ENCODE measurements at places on chromosomes 7 and 10. TPM values are rescaled to one million over a fixed set of nuclear protein-coding genes. Genes with fewer than 3 reads are reported as not detected.

The GRID2IP gene
- total RNA-seq, result 0.93 TPM

The TUBB8 gene
- not detected for total RNA-seq

The CYP2E1 gene
- 0.64 TPM for total RNA-seq

The FAM25C gene
- not detected for total RNA-seq

GRCh38 chr7:101125989-101126650 is 784 bp upstream of the SERPINE1 start:
- DNase-seq, result no peak

DNA sequence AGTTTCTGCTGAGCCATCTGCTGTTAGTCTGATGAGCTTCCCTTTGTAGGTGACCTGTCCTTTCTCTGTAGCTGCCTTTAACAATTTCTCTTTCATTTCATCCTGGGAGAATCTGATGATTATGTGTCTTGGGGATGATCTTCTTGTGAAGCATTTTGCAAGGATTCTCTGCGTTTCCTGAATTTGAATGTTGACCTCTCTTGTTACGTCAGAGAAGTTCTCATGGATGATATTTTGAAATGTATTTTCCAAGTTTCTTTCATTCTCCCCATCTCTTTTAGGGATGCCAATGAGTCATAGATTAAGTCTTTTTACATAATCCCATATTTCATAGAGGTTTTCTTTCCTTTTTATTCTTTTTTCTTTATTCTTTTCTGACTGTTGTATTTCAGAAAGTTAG is 184.2 kb upstream of the BET1 start:
- DNase-seq, result no peak

DNA sequence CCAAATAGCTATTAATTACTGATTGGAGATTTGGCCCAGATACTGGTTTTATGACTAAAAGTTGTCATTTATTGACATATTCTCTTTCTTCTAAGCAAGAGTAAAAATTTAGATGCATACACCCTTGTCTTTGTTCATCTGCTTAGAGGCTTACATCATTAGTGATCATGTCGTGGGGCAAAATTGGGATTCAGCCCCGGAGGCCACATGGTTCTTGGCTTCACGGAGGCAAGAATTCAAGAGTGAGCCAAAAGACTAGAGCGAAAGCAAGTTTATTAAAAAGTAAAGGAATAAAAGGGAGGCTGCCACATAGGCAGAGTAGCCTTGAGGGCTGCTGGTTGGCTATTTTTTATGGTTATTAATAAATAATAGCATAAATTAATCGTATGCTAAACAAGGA is 41.1 kb downstream of the MINPP1 start:
- DNase-seq, result no peak

DNA sequence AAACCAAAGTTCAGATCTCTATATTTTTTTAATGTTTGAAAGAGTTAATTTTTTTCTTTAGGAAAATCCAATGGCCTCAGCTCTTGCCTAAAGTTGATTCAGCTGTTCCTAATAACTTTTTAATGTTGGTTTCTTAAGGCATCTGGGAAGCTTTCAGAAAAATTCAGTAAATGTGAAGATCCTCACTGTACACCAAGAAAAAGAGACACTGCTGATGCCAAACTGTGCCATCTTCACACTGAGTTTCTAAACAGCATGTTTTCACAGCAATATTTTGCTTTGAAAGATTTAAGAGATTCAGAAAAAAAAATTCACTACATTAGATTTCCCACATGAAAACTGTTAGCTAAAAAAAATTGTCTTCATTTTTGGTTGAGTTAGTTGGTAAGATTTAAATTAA is 249.4 kb downstream of the NEBL start:
- no peak for DNase-seq

GRCh38 chr7:98628418-98628817 is 11.3 kb downstream of the NPTX2 start:
- DNase-seq, result no peak

GRCh38 chr7:151686826-151687225 is 167.1 kb upstream of the RHEB start:
- DNase-seq, result no peak

DNA sequence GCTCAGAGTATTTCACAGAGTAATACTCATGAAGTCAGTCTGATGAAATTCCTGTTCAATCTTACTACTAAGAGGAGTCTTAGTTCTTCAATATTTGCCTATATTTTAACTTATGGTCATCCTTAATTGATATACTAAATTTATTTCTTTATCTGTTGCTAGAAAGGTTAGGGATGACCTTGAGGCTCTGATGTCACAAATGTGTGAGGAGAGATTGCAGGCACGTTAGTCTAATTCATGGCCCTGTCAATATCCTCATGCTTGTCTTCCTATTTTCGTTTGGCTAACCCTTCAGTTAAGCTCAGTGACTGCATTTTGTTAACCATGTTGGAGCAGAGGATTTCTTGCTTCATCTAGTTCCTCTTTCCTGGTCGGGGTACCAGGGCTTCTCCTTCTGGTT is 704.7 kb upstream of the COBL start:
- no peak for DNase-seq

DNA sequence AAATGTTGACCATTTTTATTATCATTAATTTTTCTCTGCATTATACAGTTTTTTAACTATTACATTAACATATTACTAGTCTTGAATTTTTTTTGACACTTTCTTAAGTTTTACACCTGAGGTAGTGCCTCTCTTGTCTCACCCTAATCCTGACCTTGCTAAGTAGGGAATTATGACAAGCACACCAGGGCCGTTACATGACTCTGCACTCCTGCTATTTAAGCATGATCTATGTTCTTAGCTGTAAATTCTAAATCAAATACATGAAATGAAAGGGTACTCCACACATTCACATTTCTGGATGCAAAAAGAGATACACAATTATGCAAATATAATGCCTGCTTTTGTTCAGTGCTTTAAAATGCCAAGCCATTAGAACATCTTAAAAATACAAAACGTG is 23.6 kb downstream of the CPVL start:
- no peak for DNase-seq

DNA sequence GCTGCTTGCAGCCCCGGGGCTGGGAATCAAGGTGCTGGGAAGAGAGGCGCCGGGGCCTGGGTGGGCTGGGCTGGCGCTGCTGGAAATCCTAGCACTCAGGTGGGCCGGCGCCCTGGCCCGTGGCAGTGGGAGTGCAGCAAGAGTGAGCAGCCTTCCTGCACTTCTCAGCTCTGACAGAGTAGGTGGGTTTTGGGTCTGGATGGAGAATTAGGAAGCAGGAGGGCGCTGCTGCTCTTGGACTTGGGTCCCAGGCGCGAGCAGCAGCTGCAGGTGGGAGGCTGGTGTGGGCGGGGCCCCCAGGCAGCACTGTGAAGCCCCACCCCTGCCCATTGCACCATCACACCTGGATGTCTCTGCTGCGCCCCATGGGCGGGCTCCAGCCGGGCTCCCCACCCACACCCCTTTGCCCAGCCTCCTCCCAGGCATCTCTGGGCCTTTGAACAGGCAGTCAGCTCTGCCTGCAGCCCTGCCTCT is 6.0 kb downstream of the BRI3 start:
- DNase-seq, result no peak

GRCh38 chr7:12085516-12085915 is 125.6 kb upstream of the TMEM106B start:
- no peak for DNase-seq

- DNase-seq, result no peak
These were observed 34.6 kb upstream of the UNC5B start for GRCh38 chr10:71177651-71178199.
